Activated CD4-positive, CD25-positive, alpha-beta regulatory T cell treated with anti-CD3 and anti-CD28 coated beads, Interleukin-2, amount 50 U/mL, for 72 hours (primary cell): ENCODE measurements at places on chromosomes 12 and 14.

GRCh38 chr12:89497467-89497866 is 27.1 kb downstream of the GALNT4 start:
- no peak for DNase-seq

- DNase-seq = no peak
These were observed 41.3 kb downstream of the BAZ1A start for GRCh38 chr14:34833549-34834523.

DNA sequence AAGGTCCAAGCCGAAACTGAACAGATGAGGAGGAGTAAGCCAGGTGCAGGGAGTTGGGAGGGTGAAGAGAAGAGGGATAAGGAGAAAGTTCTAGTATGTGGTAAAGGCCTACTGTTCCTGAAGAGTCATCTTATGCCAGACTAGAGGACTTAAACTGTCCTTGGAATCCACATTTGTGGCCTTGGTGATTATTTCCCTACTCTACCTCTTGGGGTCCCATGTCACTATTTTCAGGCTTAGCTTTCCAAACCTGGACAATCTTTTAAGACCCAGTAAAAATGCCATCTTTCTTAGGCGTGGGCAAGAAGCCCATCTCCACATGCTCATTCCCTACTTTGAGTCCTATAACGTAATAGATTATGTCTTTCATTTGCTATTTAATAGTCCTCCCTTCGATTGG is 40.1 kb upstream of the CRY1 start:
- no peak for DNase-seq

GRCh38 chr12:87491089-87491488 is 538.1 kb downstream of the C12orf50 start:
- DNase-seq = no peak

GRCh38 chr12:109562871-109563270 is 10.4 kb downstream of the MMAB start:
- DNase-seq = no peak

DNA sequence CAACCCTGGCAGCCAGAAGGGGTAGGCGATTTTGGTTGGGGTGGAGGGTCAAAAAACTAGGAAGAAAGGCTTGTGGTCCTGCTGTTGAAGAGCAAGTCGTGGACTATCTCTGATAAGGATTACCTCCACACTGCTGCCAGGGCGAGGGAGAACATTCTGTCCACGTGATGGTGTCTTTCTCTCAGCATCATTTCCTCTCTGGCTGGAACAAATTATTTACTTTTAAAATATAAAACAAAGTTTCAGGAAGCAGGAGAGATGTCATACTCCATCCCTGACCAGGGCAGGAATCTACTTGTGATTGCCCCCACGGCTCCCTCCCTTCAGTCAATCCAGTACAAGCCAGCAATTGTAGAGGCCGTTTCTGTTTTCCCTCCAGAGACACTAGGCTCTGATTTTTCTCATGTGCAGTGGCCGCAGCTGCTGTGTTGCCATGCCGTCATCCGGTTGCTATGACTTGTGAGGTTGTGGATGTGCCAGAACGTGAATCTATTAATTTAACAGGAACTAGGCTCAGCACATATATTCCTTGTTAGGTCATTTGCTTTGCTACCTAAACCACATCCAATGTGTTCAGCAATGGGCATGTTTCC is 61.5 kb upstream of the PTGR2 start:
- DNase-seq = no peak

GRCh38 chr14:47730296-47730695 is 54.9 kb upstream of the MDGA2 start:
- no peak for DNase-seq
